ENCODE measurements at places on chromosomes 2 and 18. TPM values are rescaled to one million over a fixed set of nuclear protein-coding genes. Genes with fewer than 3 reads are reported as not detected.

Gene RTP5
- total RNA-seq: not detected

Gene NEB
- 0.60 TPM for total RNA-seq

Gene STPG4
- total RNA-seq: 0.17 TPM

Gene RETREG2
- total RNA-seq: 65.0 TPM

Gene GPR155
- total RNA-seq: 1.1 TPM

Gene CYP1B1
- 0.11 TPM for total RNA-seq

Gene TUBA4B
- total RNA-seq: not detected

Gene SERPINB4
- total RNA-seq: not detected

Gene MYO5B
- total RNA-seq: not detected

Gene MEP1B
- 0.09 TPM for total RNA-seq

Gene RAB6C
- total RNA-seq: not detected

Gene CHRNG
- total RNA-seq: not detected

Gene FOXD4L1
- not detected for total RNA-seq

Gene DPP4
- 212 TPM for total RNA-seq

Gene TMEFF2
- not detected for total RNA-seq

Gene ID2
- total RNA-seq: 63.7 TPM

Gene USP34
- 109 TPM for total RNA-seq

Gene NAT8
- not detected for total RNA-seq

Gene RAD51AP2
- total RNA-seq: not detected

Gene ASB18
- not detected for total RNA-seq

Gene MOGAT1
- total RNA-seq: not detected

Gene TMEM247
- total RNA-seq: not detected

Gene CTAGE1
- not detected for total RNA-seq

Gene CCDC141
- 3.7 TPM for total RNA-seq

Gene LYG2
- total RNA-seq: not detected

Gene RAX
- not detected for total RNA-seq

Gene DSG2
- 15.0 TPM for total RNA-seq

Gene C2orf78
- not detected for total RNA-seq

Gene C2orf81
- total RNA-seq: under 0.01 TPM

Gene NYAP2
- not detected for total RNA-seq

Gene PLGLB1
- total RNA-seq: 1.7 TPM

Gene ELOA2
- not detected for total RNA-seq

Gene GAL3ST2
- not detected for total RNA-seq

Gene ME2
- total RNA-seq: 20.7 TPM

Gene FAP
- total RNA-seq: 0.09 TPM

Gene NT5DC4
- total RNA-seq: not detected

Measured in dermis lymphatic vessel endothelial cell (primary cell).